Natural killer cell treated with Interleukin-12 subunit alpha and Interleukin-12 subunit beta and Interleukin-15 and Interleukin-18, amount 100 ng/mL, for 72 hours (primary cell): ENCODE measurements at places on chromosomes 6 and 20. TPM values are rescaled to one million over a fixed set of nuclear protein-coding genes. Genes with fewer than 3 reads are reported as not detected.

DNA sequence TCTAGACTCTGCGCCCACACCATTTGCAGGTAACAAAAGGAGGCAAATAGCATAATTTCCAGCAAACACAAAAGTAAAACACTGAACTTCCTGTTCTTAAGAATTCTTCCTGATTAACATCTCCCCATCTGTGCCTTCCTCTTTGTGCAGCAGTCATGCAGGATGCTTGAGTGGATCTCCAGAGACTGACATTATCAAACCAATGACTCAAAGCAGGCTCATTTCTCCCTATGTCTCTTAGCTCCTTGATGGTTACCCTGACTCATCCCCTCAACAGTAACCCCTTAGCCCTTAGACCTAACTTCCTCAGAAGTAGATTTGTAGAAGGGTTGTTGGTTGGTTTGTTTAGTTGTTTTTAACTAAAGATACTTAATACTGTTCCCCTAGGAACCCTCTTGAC, 137.0 kb upstream of the RIN2 start:
- no peak overlapping the region for H3K27ac ChIP-seq
- peaks cover 25% of the 10 kb centered on the region for H3K27me3 ChIP-seq
- no peaks in the 10 kb centered on the region for H3K36me3 ChIP-seq
- no peaks in the 10 kb centered on the region for H3K4me1 ChIP-seq
- no peak for DNase-seq

DNA sequence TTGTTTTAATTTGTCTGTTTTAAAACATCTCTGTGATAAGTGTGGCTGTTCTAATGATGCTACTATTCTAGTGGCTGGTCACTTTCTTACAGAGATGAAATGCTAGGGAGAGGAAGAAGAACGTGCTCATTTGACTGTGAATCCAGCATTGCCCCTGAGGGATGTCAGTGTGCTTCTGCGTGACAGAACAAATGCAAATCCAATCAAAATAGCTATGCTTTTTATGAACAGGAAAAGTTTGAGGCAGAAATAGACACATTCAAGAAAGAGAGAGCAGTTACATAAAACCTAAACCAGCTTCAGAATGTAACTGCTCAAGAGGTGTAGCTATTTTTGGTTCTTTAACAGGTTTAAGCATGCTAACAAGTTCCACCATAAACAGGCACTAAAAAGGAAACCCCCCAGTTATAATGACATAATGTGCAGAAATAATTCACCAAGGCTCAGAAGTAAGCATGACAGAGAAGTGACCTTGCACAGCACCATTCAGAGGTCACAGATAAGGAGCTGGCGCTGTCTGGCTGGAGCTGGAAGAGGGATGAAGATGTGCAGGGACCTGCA, 385.3 kb downstream of the EPM2A start:
- no peaks in the 10 kb centered on the region for H3K4me1 ChIP-seq
- H3K27ac ChIP-seq: no peak overlapping the region
- DNase-seq: no peak

DNA sequence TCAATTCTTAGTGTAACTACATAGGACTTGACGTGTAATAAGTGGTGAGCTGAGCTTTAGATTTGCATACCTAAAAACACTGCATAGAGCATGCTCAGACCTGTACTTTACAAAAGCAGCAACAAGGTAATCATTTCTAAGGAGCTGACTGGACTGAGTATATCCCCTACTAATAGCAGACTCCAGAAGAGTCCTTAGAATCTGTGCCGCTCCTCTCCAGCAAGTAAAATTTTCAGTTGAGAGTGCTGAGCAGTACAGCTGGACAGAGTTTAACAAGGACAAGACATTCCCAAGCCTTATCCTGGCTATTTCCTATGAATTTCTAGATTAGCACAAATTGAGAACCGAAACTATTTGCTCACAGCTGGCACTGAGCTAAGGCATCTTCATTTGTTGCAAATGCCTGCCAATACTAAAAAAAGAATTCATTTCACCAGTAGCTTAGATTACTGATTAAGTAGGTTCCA, 26.1 kb upstream of the KLHL31 start:
- no peak overlapping the region for H3K27ac ChIP-seq
- H3K4me3 ChIP-seq: no peak overlapping the region
- no peaks in the 10 kb centered on the region for H3K36me3 ChIP-seq
- DNase-seq: no peak
- no peaks in the 10 kb centered on the region for H3K4me1 ChIP-seq
- peaks cover 32% of the 10 kb centered on the region for H3K27me3 ChIP-seq

BPIFB1 gene
- not detected for total RNA-seq

LZTS3 gene
- total RNA-seq: 0.56 TPM

HEY2 gene
- not detected for total RNA-seq

DNA sequence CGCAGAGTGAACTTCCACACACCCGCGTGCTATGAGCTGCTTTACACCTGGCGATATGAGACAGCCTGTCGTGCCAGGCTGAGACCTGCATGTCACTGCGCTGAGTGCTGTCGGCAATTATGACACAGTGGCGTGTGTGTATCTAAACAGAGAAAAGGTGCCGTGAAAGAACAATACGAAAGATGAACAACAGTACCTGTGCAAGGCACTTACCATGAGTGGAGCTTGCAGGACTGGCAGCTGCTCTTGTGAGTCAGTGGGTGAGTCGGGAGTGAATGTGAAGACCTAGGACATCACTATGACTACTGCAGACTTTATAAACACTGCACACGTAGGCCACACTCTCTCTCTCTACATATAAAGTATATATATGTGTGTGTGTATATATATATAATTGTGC, 68.5 kb upstream of the DUSP22 start:
- peak overlapping the region; percentile 94 for H3K27ac ChIP-seq
- no peaks in the 10 kb centered on the region for H3K27me3 ChIP-seq
- no peaks in the 10 kb centered on the region for H3K36me3 ChIP-seq
- peaks cover 77% of the 10 kb centered on the region for H3K4me1 ChIP-seq
- H3K4me3 ChIP-seq: peak overlapping the region; percentile 78
- DNase-seq: no peak

- H3K4me1 ChIP-seq: peaks cover 70% of the 10 kb centered on the region
- H3K27me3 ChIP-seq: no peaks in the 10 kb centered on the region
Observed at GRCh38 chr20:57393321-57394120, 2.3 kb downstream of the RBM38 start.

MUC22 gene
- total RNA-seq: not detected

DNA sequence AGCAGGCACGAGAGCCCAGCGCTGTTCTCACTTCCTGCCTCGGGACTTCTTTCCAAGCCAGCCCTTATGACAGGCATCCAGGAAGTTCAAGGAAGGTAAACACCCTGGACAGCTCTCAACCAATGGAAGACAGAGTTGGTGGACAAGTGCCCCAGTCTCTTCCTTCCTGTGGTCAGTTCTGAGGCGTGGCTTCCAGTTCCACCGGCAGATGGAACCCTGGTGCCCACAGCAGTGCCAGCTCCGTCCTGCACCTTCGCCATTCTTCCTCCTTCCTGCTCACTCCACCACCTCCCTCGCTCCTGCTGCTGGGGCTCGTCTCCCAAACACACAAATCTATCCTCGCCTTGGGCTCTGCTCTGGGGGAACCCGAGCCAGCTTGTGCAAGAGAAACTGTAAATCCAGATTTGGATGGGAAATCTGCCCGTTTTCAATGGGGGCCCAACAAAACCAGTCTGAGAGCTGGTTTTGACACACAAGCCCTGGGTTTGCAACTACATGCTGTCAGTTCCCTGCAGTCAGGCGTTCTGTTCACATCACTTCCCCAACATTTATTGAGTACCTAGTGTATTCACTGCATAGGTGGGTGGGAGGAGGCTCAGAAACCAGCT, 162.7 kb downstream of the GRM4 start:
- H3K4me1 ChIP-seq: peaks cover 8% of the 10 kb centered on the region
- no peaks in the 10 kb centered on the region for H3K36me3 ChIP-seq
- no peaks in the 10 kb centered on the region for H3K27me3 ChIP-seq
- no peak overlapping the region for H3K27ac ChIP-seq
- H3K4me3 ChIP-seq: peak overlapping the region; percentile 30

- H3K4me3 ChIP-seq: no peak overlapping the region
- no peak for DNase-seq
- no peaks in the 10 kb centered on the region for H3K4me1 ChIP-seq
- H3K27me3 ChIP-seq: no peaks in the 10 kb centered on the region
- no peaks in the 10 kb centered on the region for H3K36me3 ChIP-seq
Observed at GRCh38 chr20:11826334-11826733, 91.4 kb upstream of the BTBD3 start.

CAGE1 gene
- total RNA-seq: 0.42 TPM

DNA sequence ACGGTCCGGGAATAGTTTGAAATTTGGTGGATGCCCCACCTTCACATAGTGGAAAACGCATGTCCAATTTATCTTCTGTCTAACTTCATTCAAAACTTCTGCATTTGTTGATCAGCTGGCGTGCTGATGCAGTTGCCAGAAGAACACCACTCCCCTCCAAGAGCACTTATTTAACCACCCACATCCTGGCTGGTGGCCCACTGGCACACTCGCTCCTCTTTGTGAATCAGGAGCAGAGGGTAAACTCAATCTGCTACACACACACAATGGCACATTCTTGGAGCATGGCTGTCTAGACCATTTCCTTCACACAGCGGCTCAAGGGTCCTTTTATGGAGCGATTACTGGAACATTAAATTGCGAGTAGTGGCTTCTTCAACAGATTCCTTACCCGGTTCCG, 55.1 kb upstream of the CEP162 start:
- no peak for DNase-seq
- H3K4me1 ChIP-seq: no peaks in the 10 kb centered on the region
- no peak overlapping the region for H3K27ac ChIP-seq
- H3K36me3 ChIP-seq: no peaks in the 10 kb centered on the region
- H3K4me3 ChIP-seq: no peak overlapping the region

- H3K36me3 ChIP-seq: no peaks in the 10 kb centered on the region
- no peaks in the 10 kb centered on the region for H3K4me1 ChIP-seq
- no peak for DNase-seq
Observed at GRCh38 chr20:25142435-25142834, 53.1 kb upstream of the ENTPD6 start.

DSTN gene
- 59.1 TPM for total RNA-seq

PHIP gene
- total RNA-seq: 40.7 TPM

PRPH2 gene
- total RNA-seq: not detected
